ENCODE measurements at places on chromosomes 12 and 14.

- DNase-seq = peak; percentile 32
Observed at GRCh38 chr12:56020423-56021184, at the start of gene IKZF4. Gene IKZF4, plus strand, starts transcription at chr12:56021043. Its CDS starts 451 bp downstream, at chr12:56021494.

GRCh38 chr14:105745433-105746123 is 219.2 kb downstream of the TMEM121 start:
- no peak for DNase-seq

DNA sequence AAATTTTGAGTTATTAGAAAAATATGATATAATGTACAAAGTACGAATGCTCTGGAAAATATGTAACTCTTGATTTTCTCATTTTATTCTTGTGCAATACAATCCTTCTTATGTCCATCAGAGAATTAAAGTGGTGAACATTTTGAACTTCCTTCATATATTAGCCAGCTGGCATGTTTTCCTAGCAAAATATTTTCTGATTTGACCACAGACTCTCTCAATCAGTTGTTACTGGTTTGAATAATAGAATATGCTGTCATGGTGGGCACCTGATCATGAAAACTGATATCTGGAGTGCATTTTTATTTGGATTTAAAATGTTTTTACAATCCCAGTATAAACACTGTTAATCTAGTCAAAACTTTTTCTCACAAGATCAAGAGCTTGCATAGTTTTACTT is 24.2 kb downstream of the PARPBP start:
- DNase-seq = no peak

DNA sequence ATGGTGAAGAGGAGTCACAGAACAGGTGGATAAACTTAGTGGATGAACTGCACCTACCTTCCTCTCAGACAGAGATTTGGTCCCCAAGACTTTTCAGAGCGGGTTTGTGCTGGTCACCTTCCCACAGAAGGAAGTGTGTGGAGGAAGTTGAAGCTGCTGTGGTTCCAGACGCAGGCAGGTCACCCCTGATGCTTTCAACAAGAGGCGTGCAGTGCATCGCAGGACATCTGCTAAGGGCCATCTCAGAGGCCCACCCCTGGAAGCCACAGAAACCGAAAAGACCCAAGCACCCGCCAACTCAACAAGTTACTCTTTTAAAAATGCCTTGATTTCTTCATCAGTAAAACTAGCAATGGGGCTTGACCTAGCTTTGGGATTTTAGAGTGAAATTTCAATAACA is 1.0 kb upstream of the GPX2 start:
- no peak for DNase-seq

DNA sequence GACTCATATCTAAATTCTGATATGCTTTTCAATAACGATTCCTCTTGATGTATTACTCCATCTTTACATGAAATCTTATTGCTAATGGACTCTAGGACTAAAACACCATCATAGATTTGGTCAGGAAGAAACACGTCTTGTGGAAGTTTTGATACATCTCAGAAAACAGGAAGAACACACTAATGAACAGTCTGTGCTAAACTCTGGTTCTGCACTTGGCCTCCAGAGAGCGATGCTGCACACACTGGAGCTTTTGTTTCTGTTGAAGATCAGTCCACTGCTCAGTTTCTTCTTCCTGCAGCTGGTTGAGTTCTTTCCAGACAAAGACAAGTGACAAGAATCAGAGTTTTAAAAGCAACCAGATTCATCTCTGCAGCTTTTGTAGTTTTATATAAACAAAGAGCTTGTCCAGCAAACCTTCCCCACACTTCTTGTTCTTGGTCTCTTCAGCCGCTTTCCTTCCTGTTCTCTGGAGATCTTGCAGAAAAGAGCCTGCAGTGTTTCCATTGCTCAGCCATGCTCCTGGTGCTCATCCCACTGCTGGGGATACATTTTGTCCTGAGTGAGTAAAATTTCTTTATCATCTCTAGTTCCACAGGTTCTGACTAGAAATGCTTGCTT is 229.1 kb upstream of the OR4E1 start:
- DNase-seq = peak; percentile 51

GRCh38 chr12:119171291-119171690 is 7.4 kb upstream of the HSPB8 start:
- no peak for DNase-seq
